Left lung (tissue), 14 donors: ENCODE measurements at places on chromosomes 4 and X. TPM values are rescaled to one million over a fixed set of nuclear protein-coding genes. Genes with fewer than 3 reads are reported as not detected.

DNA sequence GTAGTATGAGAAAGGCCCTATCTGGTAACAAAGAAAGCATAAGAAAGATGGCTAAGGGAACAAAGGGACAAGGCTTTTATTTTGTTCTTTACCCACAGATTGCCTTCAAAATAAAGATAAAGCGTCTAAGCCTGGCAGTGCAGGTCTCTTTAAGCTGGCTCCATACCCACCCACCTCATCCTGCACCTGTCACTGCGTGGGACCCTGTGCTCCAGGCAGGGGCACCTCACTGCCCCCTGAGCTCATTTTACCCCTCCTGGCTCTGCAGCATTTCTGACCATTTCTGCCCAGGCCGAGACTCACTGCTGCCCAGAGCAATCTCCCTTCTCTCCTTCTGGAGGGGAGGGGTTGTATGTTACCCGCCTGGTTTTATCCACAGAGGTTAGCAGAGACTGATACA, 1.7 kb upstream of the CYP4V2 start:
- DNase-seq, result no peak

DNA sequence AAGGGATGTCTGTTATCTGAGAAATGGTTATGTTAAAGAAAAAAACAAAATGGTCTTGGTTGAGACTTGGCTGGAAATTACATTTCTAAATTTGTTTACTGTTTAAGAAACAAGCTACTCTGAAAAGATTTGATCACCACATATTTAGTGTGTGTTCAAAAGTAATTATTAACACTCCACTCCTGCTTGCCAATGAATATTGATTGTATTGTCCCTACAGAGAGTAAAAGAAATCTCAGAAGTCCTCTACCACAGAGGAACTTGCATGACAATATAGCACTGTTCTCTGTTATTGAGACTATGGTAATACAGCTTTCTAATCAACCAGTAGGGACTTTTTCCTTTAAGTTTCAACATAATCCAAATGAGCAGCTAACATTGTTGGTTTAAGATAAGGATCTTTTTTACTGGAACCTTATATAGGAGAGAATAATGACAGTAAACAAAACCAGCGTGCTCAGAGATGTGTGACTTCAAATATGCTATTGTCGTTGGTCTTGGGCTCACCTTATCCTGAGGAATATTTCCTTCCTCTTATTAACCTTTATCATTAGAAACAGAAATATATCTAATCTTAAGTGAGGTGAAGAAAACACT, 47.6 kb downstream of the CXCL13 start:
- DNase-seq, result no peak

DNA sequence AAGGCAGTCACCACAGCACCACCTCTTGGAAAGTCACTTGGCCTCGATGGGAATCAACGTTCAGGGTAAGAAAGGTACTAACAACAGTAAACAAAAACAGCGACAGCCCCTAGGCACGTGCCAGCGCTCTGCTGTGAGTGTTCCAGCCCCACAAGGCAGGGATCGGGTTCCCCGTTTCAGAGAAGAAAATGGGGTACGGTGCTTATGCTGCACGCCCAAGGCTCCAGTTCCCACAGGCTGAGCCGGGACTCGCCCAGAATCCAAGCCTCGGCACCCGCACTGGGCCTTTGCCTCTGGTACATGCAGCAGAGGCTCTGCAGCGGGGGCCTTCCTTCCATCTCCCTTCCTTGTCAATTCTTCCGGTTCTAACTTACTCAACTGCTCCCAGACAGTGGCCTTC, 37.3 kb downstream of the WDR1 start:
- DNase-seq, result no peak

NMU gene
- 5.2 TPM for polyA plus RNA-seq

DNA sequence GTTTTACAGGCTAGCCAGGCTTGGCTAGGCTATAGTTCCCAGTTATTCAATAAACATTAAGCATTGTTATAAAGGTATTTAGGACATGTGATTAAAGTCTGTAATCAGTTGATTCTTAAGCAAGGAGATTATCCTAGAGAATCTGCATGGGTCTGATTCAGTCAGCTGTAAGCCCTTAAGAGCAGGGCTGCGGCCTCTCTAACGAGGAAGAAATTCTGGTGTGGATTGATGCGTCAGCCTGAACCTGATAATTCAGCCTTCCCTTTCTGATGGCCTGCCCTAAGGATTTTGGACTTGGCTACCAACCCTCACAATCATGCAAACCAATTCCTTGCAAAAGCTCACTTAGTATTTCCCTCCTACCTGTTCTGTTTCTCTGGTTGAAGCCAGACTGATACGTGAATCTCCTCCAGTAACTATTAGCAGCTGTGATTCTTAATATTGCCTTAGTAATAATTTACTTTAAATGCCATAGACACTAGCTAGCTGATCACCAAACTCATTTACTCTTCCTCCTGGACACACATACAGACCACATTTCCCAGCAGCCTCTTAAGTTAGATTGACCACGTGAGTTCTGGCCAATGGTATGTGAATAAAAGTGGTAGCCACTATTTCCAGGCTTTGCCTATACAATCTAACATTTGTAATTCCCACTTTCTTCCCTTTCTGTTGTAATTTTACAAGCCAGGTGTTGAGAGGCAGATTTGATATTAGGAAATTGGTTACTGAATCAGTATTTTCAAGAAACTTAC, 678.0 kb upstream of the INTU start:
- DNase-seq, result no peak

C1GALT1C1 gene
- 22.5 TPM for polyA plus RNA-seq

- DNase-seq, result no peak
Observed at GRCh38 chr4:79306795-79307194, 19.1 kb downstream of the NAA11 start.

DNA sequence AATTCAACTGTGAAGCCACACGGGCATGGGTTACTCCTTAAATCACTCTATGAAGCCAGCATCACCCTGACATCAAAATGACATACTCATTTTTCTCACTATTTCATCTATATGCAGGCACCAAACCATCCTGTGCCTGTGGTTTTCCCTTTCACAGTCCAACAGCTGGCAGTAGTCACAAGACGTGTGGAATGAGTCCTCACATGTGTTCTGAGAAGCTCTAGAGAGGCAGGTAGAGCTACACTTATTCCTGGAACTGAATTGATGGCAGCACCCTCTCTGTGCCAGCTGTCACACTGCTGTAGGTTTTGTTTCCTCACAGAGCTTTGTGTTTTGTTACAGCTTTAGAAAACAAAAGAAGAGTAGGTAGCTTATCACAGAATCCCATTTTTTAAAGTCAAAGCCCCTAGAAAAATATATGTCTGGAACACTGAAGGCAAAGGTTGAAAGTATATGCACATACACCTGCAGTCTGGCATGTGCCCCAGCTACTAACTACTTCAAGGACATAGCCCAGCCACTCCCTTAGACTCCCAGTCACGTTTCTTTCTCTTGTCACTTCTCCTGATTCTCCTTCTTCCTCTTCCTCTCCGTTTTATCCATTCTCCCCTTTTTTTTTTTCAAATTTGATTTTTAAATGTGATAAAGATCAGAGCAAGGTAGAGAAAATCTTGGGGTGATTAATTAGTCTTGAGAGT, 107.1 kb downstream of the ANXA10 start:
- no peak for DNase-seq

DNA sequence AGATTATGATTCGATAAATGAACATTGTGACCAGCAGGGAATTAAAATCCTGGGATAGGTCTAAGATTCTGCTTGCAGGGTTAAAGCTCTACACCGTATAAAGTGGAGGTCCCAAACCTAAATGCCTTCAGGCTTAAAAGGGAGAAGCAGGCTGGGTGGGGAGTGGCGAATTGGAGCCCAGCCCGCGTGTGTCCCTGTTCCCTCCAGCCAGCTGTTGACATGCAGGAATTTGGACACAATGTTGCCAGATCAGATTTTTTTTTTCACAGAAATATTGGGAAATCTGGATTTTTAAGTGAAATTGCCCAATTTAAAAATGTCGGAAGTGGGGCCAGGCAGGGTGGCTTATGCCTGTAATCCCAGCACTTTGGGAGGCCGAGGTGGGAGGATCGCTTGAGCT, 60.5 kb downstream of the ELF4 start:
- DNase-seq, result no peak

DNA sequence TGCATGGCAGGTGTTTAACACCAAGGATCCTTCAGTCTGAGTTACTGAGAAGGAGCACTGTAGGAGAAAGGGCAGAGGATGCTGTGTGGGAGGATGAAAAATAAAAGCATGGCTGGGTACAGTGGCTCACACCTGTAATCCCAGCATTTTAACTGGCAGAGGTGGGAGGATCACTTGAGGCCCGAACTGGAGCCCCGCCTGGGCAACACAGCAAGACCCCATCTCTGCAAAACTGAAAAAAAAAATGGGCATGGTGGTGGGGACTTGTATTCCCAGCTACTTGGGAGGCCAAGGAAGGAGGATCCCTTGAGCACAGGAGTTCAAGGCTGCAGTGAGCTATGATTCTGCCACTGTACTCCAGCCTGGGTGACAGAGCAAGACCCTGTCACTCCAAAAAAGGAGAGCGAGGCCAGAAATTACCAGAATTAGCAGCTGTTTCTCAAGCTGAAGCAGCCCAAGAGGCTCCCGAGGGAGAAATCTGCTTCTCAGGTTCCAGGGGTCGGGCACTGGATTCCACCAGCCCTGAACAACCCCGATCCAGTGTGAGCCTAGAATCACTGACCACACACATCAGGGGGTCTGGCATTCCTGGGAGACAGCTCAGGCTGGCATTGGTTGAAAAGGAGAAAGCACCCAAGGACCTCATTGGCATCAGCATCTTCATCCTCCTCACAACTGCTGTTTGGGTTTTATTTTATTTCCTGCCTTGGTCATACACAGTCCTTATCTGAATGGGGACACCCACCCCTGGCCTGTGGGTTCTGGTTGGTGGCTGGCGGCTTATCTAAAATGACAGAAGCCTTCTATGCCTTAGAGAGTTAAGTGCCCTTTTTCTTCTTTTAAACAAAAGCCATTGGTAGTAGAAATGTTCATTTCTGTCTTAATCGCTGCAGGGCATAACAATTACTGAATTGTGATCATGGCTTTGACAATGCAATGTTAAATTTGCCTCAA, 66.3 kb upstream of the TRIM2 start:
- DNase-seq, result no peak

DNA sequence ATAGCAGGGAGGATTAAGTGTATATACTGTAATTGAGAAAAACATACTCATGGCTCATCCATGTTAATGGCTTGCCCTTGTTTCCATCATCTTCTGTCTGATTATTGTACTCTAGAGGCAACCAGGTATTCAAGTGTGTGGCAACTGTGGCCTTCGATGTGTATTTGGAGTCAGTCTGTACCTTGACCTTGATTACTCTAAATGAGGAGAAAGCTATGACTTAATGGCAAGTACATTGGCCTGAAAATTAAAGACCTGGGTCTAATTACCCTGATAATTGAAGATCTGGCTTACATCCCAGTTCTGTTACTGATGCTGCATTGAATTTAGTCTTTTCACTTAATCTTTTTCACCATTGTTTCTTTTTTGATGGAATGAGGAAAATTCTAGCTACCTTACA, 409.2 kb downstream of the CCSER1 start:
- no peak for DNase-seq

TECRL gene
- not detected for polyA plus RNA-seq

- no peak for DNase-seq
Observed at GRCh38 chrX:17042037-17042436, 95.6 kb downstream of the REPS2 start.

NPNT gene
- polyA plus RNA-seq, result 56.9 TPM

GRCh38 chr4:186739802-186740434, 16.3 kb upstream of the FAT1 start:
- no peak for DNase-seq

GRCh38 chr4:95213366-95213765, 335.4 kb downstream of the UNC5C start:
- no peak for DNase-seq

GJB1 gene
- 6.2 TPM for polyA plus RNA-seq
